ENCODE measurements at places on chromosomes 6 and 20. TPM values are rescaled to one million over a fixed set of nuclear protein-coding genes. Genes with fewer than 3 reads are reported as not detected.

GRCh38 chr6:139736325-139736906, 362.0 kb upstream of the CITED2 start:
- no peak for DNase-seq

Gene KHDC1L
- total RNA-seq = 0.83 TPM

Gene MAVS
- 15.3 TPM for total RNA-seq

Gene SRF
- total RNA-seq = 26.7 TPM
